Bronchial epithelial cell (primary cell): ENCODE measurements at places on chromosomes 2 and 18. TPM values are rescaled to one million over a fixed set of nuclear protein-coding genes. Genes with fewer than 3 reads are reported as not detected.

- DNase-seq: no peak
These were observed 54.1 kb upstream of the NCK2 start for GRCh38 chr2:105690566-105690965.

DNA sequence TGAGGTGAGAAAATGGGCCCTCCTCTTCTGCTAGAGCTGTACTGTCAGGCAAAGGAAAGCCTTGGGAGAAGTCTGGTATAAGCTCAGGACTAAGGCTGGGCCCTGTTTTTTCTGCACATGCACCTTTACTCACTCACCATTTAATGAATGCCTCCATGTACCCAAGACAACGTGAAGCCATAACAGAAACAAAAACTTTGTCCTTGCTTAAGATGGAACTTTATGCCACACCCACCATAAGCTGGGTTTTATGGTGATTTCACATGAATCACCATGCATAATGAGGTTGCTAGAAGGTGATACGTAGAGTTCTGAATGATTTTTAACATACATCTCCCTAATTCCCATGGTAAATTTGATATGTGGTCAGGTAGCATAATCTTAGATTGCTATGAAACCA is 63.7 kb upstream of the CYP26B1 start:
- DNase-seq: peak; percentile 62

- peak; percentile 4 for DNase-seq
These were observed 145.1 kb downstream of the CDC42EP3 start for GRCh38 chr2:37526323-37526722.

DNA sequence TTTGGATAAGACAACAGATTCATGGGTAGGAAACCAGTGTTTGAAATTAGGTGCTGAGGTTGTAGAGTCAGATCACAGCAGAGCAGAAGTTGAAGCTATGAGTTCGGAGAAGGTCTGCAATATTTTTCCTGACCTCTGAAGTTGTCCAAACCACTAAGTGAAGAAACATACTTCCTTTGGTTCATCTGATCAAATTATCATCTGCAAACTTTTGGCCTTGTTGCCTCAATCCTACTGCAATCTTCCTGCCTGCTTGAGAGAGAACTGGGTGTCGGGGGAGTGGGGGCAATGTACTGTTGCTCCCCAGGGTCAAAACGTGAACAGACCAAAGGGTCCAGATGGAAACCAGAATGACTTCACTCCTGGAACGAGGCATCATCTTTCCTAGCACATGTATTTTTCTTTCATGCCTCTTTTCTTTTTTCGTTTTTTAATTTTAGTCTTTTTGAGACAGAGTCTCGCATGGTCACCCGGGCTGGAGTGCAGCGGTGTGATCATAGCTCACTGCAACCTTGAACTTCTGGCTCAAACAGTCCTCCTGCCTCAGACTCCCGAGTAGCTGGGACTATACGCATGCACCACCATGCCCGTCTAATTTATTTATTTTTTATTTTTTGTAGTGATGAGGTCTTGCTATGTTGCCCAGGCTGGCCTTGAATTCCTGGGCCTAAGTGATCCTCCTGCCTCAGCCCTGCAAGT is 42.7 kb downstream of the RAB31 start:
- DNase-seq: no peak

GRCh38 chr2:172087780-172088244 is 2.5 kb downstream of the DLX1 start:
- DNase-seq: no peak

DNA sequence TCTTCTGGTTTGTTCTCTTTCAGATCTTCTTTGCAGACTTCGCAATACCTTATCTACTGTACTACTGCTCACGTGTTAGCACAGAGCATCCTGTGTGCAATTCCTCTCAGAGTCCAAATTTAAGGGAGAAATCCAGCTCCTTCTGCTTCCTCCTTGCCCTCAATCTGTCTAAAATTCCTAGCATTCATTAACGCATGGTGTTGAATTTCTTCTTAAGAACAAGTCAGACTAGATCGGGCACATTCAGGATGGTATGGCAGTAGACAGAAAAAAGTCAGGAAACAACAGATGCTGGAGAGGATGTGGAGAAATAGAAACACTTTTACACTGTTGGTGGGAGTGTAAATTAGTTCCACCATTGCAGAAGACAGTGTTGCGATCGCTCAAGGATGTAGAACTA is 206.1 kb upstream of the CDH7 start:
- peak; percentile 5 for DNase-seq

- no peak for DNase-seq
These were observed 43.5 kb downstream of the COX7A2L start for GRCh38 chr2:42317486-42317885.

DNA sequence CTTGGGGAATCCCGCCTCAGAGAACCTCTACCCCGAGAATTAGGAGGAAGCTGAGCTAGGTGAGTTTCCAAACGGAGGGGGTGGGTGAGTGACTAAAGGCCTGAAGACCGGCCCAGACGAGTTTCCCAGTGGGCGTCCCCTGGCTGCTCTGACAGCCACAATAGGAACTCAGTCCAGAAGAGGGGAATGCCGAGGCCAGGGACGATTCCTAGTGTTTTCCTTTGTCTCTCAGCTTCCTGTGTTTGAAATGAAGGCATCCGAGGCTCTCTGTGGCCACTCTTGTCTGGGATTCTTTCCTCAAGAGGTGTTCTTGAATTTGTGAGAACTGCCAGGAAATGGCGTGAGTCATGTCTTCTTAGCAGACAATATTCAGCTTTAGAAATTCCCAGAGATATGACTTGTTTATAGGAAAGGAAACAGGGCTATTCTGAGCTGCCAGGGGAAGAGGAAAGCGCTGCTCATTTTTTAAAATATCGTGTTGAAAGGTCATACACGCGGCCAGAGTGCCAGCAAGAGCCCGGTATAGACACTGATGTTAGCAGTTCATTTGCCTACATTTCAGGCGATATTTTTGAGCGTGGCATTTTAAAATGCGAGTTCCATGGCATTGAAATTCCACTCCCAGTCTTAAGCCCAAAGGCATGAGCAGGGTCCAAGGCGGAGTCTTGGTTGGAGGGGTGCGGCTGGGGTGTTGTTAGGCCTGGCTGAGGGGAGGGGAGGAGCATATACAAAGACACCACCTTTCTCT is 169.1 kb upstream of the KLF7 start:
- DNase-seq: peak; percentile 99

GRCh38 chr2:109300582-109300981 is 171.6 kb downstream of the SH3RF3 start:
- no peak for DNase-seq

- DNase-seq: no peak
These were observed 6.3 kb downstream of the GPR148 start for GRCh38 chr2:130735200-130735599.

DNA sequence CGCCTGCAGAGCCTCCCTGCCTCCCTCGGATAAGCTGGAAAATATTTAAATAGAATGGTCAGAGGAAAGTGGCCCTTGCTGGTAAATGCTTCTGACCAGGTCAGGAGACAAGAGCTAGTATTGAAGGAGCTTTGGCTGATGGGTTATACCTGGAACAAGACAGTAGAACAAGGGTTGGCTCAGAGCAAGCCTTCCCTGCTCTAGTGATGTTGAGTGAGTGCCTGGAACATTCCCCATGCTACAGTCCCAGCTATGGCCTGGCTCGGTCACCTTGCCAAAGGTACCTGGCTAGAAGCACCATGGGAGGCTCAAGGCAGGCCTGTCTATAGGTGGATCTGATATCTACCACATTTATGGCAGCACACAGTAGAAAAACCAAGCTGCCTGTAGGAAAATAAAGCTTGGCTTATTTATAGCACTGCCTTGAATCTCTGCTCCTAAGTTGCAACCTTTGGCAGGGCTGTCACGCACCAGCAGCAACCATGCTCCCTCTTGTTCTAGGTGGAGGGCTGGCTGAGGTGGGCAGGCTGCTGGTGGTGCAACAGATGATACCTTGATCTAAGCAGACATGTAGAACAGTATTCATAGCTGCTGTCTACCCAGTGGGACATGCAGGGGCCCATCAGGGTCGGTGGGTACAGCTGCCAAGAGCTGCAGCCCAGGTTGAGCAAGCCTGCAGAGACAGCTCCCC is 66.7 kb upstream of the BCL2L11 start:
- no peak for DNase-seq

DNA sequence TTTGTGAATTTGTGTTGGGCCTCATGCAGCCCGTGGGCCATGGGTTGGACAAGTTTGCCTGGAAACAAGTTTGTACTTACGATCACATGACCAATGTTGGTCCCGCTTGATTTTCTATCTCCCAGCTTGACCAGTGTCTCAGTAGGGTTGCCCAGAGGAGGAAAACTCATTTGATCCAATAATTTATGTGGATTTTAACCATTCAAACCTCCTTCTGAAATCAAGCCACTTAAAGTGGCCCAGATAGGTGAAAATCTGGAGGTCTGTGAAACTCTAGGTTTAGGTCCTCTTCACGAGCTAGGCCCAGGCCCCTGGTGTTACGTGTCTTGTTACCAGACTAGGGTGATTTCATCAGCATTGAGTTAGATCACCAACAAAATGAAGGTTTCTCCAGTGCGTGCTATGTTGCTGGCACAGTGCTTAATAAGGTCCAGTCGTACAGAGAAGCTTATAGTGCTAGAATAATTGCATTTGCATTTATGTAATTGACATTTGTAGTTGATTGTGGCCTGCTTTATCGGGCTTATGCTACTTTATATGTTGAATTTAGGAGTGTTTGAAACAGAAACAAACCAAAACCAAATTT is 4.4 kb downstream of the ACTR2 start:
- no peak for DNase-seq

DNA sequence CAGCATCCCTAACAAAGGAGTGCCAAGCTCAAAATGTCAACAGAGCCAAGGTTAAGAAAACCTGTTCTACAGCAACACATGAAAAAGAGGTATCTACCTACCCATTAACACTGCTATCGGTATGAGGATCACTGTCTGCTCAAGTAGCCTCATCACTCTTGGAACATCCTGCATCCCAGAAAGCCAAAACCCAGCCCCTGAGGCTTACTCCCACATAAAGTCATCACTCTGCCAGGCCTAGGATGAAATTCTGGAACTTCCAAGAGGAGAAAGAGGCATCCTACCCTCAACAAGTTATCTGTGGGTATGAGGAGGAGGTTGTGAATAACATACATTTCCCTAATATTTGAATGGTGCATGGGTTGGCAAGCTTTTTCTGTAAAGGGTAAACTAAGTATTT is 25.5 kb downstream of the CDH2 start:
- no peak for DNase-seq

DNA sequence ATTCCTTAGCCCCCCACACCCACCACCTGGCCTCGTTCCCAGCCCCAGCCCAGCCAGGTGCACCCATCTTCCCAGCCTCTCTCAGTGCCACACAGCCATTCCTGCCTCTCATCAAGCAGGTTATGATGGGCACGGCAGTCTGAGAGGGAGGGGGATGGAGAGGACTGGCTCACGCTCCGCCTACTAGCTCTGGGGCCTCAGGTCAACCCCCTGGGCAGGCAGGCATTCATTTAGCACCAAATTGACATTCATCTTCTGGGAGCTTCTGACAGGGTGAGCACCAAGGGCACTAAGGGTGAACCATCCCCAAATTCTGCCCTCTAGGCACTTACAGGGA is 66.2 kb upstream of the FOSL2 start:
- DNase-seq: no peak

VWA3B gene
- total RNA-seq: 0.13 TPM in 1 of 2 replicates, not detected in the other

KIF1A gene
- total RNA-seq: not detected in 2 replicates

CSRNP3 gene
- total RNA-seq: 0.26 and 0.38 TPM in 2 replicates

PASK gene
- total RNA-seq: 2.8 and 2.9 TPM in 2 replicates

CDH7 gene
- not detected in 2 replicates for total RNA-seq

CLEC4F gene
- total RNA-seq: not detected in 2 replicates

NEU2 gene
- not detected in 2 replicates for total RNA-seq
